ENCODE measurements at places on chromosomes 3 and 15. TPM values are rescaled to one million over a fixed set of nuclear protein-coding genes. Genes with fewer than 3 reads are reported as not detected.

Gene PLA2G4E
- polyA plus RNA-seq = not detected

Gene WDR76
- polyA plus RNA-seq = 6.8 TPM

Gene NEK10
- polyA plus RNA-seq = not detected

Gene GOLGA6L10
- 0.19 TPM for polyA plus RNA-seq

Gene ATP13A5
- polyA plus RNA-seq = not detected

Gene PP2D1
- polyA plus RNA-seq = 0.64 TPM

Gene SGO1
- polyA plus RNA-seq = 8.3 TPM

Gene CCR4
- not detected for polyA plus RNA-seq

Gene TMEM158
- polyA plus RNA-seq = not detected

Gene RAB27A
- polyA plus RNA-seq = 15.3 TPM

Gene CCR8
- not detected for polyA plus RNA-seq

Gene CFAP100
- not detected for polyA plus RNA-seq

Gene CASR
- not detected for polyA plus RNA-seq

Gene CAMKV
- polyA plus RNA-seq = not detected

Gene PLA2G4F
- polyA plus RNA-seq = not detected

Gene TTLL13
- polyA plus RNA-seq = 0.08 TPM

Gene ARPP21
- not detected for polyA plus RNA-seq

Data from IgD-negative memory B cell (primary cell).